Astrocyte (in vitro differentiated cells and primary cell): ENCODE measurements at places on chromosomes 1 and 21. TPM values are rescaled to one million over a fixed set of nuclear protein-coding genes. Genes with fewer than 3 reads are reported as not detected.

The GORAB gene
- total RNA-seq: 11.2 and 16.4 TPM in 2 replicates

- DNase-seq: no peak
These were observed 48.0 kb downstream of the EDN2 start for GRCh38 chr1:41436281-41437010.

The PLEKHN1 gene
- 2.1 and 2.4 TPM in 2 replicates for total RNA-seq

GRCh38 chr1:117590273-117590925 is 15.4 kb upstream of the TENT5C start:
- no peak for DNase-seq

GRCh38 chr1:170674239-170674638 is 10.3 kb downstream of the PRRX1 start:
- no peak for DNase-seq

The MROH7 gene
- 0.12 TPM in 1 of 2 replicates, not detected in the other for total RNA-seq

The ARV1 gene
- 14.4 and 16.7 TPM in 2 replicates for total RNA-seq

The OR6N2 gene
- not detected in 2 replicates for total RNA-seq

DNA sequence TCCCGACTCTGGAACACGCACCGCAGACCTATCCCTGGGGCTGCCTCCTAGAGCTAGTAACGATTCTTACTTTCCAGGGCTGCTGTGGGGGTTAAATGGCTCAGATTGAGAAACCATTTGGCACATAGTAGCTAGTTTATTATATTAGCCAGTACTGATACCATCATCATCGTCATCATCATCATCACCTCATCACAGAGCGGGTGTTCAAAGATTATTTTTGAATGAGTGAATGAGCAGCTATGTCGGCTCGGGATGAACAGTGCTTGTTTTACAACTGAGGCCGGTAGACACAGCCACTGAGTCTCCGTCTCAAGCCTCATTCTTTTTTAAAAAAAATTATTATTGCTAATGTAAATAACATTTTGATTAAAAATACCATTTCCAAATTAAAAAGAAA is 13.5 kb upstream of the AJAP1 start:
- no peak for DNase-seq

The LRRC38 gene
- total RNA-seq: not detected in 2 replicates

GRCh38 chr1:43772978-43773377 is 65.6 kb downstream of the ST3GAL3 start:
- DNase-seq: no peak

- DNase-seq: no peak
These were observed 152.9 kb upstream of the DAB1 start for GRCh38 chr1:57576756-57577155.

GRCh38 chr1:159911326-159912070 is 11.5 kb upstream of the CFAP45 start:
- no peak for DNase-seq

- peak; percentile 41 for DNase-seq
These were observed 430 bp downstream of the WASF2 start for GRCh38 chr1:27489501-27489972.

- DNase-seq: no peak
These were observed 78.0 kb downstream of the MEGF6 start for GRCh38 chr1:3533067-3534048.

- no peak for DNase-seq
These were observed 45.9 kb downstream of the RGL1 start for GRCh38 chr1:183850852-183851251.

DNA sequence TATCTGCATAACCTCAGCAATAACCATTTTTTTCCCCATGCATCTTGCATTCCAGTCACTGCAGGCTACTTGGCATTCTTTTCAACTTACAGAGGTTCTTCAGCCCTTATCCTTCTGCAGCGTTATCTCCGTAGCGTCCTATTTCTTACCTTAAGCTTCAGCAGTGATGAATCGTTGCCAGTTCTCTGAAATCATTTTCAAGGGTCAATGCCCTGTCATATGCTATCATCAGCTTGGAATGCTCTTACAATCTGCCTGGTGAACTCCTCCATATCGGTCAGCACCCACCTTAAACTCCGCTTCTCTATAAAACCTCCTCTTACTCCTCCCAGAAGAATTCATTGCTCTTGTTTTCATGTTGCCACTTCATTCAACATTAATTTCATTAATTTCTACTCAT is 105.1 kb upstream of the DPH5 start:
- DNase-seq: peak; percentile 71

The LCE2B gene
- total RNA-seq: not detected in 2 replicates

The SMPDL3B gene
- 2.2 and 2.5 TPM in 2 replicates for total RNA-seq

DNA sequence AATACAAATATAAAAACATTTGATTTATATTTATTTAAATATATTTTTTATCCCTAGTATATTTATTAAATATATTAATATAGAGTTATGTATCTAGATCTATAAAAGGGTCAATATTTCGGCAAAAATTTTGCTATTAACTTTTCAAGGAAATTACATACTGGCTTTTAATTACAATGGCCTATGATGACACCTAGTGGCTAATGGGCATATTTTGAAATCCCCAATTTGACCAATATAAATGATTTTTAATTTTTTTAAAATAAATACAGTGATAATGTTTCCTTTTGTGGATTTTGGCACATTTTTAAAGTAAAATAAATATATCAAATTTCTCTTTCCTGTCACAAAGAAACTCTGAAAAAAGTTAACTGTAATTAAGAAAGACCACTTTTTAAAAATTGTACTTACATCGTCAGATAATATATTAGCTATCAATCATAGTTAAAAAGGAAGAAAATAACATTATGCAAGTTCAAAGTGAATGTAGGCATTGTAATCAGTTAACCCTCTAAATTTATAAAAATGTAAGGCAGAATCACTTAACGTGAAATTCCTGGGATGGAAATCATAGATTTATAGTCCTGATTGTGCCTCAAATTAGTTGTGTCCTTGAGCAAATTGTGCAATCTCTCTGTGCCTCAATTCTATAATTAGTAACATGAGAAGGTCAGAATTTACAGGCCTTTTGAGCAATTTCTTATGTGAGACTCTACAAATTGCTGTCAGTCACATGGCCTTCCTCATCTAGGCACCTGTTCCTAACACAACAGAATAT is 25.6 kb upstream of the RGS13 start:
- no peak for DNase-seq

DNA sequence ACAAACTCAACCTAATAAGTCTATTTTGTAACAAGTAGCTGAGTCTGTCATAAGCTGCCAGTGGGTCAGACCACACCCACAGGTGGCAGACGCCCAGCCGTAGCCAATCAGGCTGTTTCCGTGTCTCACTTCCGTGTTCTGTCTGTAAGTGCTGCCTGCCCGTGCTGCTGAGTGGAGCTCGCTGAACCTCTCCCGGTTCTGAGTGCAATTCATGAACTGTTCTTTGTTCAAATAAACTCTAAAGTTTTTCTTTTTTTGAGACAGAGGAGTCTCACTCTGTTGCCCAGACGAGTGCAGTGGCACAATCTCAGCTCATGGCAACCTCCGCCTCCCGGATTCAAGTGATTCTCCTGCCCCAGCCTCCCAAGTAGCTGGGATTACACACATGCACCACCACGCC is 25.1 kb downstream of the POFUT2 start:
- no peak for DNase-seq

DNA sequence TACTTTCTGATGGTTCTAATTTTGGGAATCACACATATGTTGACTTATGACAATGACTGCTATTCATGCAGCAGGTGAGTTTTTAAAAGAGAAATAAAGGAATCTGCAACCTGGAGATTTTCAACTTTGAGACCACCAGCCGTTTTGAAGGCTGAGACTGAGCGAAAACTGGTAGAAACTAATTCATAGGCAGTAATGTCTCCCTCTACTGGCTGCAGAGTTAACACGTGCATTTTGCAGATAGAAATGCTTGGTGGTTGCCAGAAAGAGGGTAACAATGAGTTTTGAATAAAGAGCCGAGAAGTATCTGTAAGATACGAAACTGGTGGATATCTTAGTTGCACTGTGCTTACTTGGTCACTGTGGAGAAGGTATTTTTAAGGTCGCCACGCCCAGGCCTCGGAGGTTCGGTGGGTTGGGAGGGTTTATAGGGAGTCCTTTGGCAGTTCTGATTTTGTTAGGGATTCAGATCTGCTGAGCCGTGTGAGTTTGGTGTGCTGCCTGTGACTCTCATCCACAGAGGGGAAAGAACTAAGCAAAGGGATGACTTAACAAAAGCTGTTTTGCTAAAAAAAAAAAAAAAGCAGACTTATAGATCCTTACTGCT is 83.0 kb downstream of the RYR2 start:
- no peak for DNase-seq

- no peak for DNase-seq
These were observed 40.2 kb upstream of the COL6A1 start for GRCh38 chr21:45941338-45941710.

The TSPAN1 gene
- total RNA-seq: 1.7 and 2.2 TPM in 2 replicates

The SERPINC1 gene
- total RNA-seq: not detected in 2 replicates

DNA sequence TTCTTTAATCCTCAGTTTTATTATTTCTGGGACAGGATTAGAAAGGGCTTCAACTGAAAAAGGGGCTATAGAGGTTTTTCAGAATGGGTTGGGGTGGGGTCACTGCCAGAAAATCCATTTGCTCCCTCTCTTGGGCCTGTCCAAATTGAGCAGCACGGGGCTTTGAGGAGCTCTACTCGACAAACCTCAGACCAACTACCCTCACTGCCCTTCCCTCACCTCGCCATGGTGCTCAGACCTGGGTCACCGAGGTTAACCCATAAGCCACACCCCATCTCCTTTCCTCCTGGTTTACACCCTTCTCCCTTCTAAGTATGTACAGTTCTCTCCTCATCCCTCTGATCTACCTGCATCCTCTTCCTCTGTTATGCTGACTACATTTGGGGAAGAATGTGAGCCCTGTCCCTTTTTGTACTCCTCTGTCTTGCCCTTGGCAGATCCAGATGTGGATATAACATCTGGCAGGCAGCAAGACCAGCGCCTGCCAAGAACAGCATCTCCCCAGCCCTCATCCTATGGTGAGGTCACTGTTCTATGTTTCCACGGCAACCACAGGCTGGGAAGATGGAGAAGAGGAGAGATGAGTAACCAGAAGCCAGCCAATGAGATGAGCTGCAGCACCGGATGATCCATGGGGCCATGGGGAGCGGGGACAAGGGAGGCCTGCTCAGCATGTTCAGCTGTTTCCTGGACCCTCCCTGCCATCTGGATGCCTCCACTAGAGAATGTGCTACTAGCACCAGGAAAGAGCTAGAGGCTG is 3.7 kb upstream of the FABP3 start:
- peak; percentile 86 for DNase-seq

GRCh38 chr1:241077386-241078147 is 279.4 kb downstream of the RGS7 start:
- no peak for DNase-seq

DNA sequence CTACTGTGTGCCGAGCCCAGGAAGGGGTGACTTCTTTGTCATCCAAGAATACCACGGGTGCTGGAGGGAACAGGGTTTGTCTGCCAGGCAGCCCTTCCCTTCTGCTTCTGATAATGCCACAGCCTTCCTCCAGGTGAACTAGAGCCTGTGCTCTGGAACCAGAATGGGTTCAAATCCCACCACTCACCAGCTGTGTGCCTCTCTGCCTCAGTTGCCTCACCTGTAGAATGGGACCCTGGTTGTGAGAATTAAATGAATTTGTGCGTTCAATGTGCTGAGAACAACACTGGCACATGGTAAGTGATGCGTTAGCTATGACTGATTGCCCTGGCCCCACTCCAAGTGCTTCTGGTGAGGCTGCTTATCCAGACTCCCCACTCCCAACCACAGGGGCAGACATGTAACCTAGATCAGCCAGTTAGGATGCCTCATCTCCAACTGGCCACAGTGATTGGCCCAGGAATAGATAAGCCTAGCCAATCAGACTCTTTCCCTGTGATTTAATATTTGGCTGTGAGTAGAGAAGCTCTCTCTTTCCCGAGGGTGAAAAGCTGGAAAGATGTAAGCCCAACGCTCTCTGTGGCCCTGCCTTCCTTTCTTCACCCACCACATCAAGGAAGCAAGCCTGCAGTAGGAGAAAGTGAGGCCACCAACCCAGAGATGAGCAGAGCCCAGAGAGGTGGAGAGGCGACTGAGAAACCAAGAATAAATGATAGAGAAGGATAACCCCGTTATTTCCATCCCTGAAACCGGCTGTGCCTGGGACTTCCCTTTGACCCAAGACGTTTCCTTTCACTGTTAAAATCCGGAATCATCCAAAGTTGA is 20.8 kb upstream of the LAPTM5 start:
- DNase-seq: peak; percentile 94

- peak; percentile 34 for DNase-seq
These were observed 148.1 kb downstream of the NRIP1 start for GRCh38 chr21:14916676-14917141.

GRCh38 chr1:82867781-82868180 is 1067.0 kb downstream of the ADGRL2 start:
- DNase-seq: no peak

- DNase-seq: no peak
These were observed 8.1 kb upstream of the MMP23B start for GRCh38 chr1:1623631-1624442.

DNA sequence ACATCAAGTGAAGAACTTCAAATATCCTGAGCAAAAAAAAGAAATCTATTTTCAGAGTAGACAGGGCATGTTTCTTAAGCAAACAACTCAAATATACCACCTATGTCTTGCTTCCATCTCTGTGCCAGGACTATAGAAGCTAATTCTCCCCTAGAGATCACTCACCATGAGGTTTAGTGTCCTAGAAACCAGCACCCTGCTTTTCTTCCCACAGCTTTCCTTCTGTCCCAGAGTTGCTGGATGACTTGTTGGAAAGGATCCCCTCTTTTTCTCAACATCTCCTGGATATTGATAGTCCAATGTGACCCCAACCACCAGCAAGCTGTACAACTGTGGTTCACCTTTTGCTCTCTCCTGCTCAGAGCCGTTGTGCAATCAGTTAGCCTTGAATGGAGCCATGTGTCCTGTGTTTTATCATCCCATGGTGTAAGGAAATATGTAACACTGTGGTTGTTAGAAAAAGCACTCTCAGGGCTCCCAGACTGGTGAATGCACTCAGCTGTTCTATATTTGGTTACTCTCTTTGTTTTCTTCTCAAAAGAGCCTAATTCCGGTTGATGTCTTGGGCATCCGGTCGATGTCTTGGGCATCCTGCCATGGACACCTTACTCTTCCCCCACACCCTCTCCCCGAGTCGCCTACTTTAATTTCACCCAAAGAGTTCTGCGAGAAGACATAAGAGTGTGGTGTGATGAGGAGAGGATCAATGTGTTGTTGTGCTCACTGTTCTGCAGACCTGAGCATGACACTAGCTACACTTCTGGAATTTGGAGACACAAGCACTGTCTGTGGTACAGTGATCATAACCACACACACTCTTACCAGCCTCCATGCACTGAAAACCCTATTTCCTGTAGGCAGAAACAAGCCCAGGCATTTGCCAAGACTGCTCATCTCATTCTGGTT is 1.7 kb downstream of the TNFSF4 start:
- DNase-seq: peak; percentile 90

The ATPAF1 gene
- 19.3 and 20.2 TPM in 2 replicates for total RNA-seq
